GM19239 (cell line): ENCODE measurements at places on chromosomes 16 and 17.

DNA sequence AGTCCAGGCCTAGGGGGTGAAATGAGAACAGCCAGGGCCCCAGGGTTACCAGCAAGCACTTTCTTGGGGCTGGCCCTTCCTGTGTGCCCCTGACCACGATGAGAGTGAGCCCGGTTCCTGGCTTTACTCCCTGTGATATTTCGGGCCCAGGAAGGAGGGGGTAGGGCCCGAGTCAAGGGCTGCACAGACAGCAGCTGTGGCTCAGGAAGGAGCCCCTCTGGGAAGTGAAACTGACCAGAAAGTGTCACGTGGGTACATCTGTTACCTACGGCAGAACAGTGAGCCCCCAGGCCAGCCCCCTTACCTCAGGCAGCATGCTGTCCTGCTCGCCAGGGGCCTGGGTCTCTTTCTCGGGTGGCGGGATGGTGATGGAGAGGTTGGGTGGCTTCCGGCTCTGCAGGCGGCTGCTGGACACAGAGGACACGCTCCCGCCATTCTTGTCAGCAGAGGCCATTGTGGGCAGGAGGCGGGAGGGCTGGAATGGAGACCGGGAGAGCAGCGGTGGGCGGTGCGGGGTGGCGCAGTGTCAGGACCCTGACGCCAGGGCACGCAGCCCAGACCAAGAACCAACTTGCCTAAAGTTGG is 13.8 kb downstream of the AANAT start:
- DNase-seq: peak; percentile 91

DNA sequence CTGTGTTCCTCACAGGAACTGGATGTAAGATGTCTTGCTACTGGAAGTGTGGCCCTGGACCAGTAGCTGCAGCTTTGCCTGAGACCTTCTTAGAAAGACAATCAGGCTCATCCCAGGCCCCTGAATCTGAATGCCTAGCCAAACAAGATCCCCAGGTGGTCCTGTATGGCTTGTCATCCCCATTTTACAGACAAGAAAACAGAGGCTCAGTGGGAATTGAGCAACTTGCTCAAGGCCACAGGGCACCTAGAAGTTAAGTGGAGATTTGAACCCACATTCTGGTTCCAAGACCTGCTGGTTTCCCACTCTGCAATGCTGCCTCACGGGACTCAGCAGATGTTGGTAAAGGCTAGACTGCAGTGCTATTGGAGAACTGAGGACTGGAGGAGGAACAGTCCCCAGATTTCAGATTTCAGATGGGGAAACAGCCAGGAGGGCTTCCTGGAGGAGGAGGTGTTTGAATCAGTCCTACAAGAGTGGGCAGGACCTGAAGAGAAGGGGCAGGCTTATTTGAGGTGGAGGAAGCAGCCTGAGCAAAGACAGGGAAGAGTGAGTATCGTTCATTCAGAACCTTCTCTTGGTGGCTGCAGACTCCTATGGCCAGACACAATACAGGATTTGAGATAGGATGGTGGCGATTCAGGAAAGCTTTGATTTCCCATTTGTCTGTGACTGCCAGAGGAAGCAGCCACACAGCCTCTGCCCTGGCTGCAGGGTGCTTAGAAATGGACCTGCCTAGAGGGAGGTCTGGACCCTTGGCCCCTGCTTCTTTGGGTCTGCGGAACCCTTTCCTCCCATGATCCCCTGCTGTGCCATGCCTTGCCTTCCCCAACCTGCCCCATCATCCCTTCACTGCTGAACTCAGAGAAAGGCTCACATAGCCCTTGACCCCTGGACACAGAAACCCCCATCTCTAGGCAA is 233.4 kb upstream of the NLRP1 start:
- DNase-seq: no peak

DNA sequence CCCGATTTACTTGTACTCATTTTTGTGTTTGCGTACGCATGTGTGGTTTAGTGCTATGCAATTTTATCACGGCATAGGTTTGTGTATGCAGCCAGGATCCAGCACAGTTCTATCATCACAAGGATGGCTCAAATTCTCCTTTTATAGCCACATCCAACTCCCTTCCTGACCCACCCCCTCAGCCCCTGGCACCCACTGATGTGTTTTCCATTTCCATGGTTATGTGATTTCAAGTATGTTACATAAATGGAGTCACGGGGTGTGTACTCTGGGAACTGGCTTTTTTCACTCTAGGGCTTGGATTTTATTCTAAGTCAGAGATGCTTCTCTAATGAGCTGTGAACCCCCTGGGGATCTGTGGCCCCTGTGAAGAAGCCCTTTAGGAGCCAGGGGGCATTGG is 16.8 kb downstream of the IL4R start:
- no peak for DNase-seq

GRCh38 chr16:14450846-14451245 is 179.2 kb downstream of the PARN start:
- no peak for DNase-seq

DNA sequence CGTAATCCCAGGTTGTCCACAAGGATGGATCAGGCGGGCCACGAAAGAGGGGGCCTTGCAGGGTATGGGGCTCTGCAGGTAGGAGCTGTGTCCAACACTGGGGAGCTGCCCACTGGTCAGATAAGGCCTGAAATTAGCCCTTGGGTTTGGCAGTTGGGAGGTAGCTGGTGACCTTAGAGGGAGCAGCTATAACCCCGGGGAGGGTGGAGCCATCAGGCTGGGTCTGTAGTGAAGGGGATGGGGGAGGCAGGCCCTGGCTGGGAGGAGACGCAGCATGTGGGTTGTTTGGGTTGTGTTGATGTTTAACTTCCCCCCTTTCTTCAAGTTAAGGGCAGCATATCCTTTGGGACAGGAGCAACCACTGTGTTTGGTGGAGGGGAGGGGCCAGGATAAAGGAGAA is 5.9 kb downstream of the MLLT6 start:
- no peak for DNase-seq

DNA sequence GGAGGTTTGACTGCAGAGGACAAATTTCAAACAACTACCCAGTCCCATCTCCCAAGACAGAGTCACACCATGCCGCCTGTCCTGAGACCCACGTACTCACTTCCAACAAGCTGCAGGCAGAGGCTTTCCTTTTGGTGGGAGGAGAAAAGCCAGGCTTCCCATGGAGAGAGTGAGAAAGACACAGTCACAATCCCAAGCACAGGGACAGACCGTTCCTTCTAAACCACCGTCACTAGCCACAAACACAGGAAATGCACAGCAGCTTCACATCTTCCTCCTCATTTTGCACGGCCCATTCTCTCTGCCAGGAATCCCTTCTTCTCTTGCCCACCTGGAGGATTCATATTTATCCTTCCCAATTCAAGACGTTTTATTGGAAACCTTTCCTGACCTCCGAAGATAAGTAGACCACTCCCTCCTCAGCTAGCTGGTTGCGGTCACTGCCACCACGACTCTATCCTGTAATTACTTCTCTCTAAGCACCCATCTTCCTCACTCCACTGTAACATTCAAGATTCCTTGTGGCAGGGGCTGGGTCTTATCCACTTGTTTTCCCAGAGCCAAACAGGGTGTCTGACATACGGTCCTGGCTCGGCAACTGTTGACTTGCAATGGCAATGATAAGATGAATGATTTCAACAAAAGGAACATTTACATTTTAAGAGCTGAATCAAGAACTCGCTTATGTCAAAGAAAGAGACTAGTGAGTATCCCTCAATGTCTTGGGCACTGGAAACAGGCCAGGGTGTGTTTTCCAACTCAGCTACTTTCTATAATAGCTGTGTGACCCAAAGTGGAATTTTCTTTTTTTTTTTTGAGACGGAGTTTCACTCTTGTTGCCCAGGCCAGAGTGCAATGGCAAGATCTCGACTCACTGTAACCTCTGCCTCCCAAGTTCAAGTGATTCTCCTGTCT is 87.6 kb downstream of the XYLT1 start:
- DNase-seq: no peak

- no peak for DNase-seq
Measured at GRCh38 chr17:409308-409847, 56.8 kb upstream of the RPH3AL start.

GRCh38 chr17:73690676-73691075 is 46.4 kb upstream of the SDK2 start:
- no peak for DNase-seq

GRCh38 chr17:81393684-81394376 is 1.4 kb upstream of the BAHCC1 start:
- DNase-seq: peak; percentile 93

GRCh38 chr16:10834766-10835165 is 16.2 kb upstream of the TVP23A start:
- DNase-seq: no peak

- no peak for DNase-seq
Measured at GRCh38 chr17:21039839-21040575, 2.8 kb downstream of the USP22 start.

DNA sequence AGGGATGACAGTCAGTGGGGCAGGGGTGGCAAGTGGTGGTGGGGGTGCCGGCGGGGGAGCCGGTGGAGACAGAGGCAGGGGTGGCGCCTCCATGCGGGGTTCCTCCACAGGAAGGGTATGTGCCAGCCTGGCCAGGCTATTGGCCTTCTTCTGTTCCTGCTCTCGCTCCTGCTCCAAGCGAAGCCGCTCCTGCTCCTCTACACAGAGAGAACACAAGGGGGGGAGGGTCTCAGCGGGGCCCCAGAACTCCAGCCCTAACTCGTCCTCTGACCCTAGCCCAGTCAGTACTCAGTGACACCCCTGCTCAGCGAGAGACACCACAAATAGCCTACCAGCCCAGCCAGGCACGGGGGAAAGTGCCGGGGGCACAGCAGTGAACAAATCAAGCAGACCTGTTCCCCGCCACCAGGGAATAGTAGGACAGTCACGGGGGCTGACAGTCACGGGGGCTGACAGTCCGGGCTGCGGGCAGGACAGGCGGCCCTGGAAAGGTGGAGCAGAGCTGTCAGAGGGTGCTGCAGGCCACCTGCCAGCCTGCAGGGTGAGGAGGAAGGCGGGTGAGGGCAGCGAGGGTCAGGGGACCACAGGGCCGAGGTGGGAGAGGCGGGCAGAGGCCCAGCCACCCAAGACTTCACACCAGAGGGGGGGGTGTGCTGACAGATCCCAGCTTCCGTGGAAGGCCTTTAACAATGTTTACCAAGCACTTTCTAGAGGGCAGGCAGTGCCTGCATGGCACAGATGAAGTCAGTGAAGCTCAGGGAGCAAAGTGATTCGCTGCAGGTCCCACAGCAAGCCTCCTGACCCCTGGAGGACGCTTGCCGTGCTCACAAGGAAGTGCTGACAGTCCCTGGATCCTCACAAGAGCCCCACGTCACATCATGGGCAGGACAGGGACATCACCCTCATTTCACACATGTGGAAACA is 5.3 kb downstream of the MNT start:
- DNase-seq: no peak

DNA sequence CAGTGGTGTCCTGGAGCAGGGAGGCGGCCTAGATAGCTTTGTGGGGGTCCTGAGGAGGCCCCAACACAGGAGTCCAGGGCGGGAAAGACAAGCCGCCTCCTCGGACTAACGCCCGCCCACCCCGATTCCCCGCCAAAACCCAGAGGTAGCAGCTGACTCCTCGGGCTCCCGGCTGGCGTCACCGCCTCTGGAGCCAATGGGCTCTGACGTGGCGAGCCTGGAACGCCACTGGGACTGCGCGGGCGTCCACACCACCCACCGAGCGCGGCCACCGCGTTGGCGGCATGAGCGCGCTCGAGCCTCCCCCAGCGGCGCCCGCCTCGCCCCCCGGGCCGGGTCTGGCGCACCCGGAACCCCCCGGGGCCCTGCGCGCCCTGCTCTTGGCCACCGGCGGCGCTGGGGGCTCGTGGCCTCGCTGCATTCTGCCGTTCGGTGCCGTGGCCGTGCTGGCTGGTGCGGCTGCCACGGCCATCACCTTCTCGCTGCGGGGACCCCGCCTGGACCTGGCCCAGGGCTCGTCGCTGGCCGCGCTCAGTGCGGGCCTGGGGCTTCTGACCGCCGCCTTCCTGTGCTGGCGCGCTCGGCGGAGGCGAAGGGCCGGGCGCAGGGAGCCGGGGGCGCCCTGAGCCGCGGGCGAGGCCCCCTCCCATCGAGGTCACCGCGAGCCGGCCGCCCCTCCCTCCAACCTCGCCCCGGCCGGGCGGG is 3.4 kb upstream of the NTN3 start:
- DNase-seq: peak; percentile 62

DNA sequence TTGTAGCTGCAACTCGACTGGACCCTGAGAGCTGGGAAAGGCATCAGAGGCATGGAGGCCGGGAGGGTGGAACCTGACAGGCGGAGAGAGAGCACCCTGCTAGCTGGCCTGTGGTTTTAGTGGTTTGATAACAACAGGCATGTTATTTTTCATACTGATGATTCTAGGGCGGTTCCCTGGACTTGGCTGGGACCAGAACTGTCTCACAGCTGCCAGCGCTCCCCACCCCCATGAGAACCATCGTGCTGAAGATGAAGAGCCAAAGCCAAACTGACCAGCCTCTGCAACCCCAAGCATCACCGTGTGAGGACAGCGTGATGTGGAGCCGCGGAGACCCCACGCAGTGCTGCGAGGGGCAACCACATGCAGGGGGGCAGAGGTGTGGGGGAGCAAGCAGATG is 28.5 kb downstream of the MXRA7 start:
- DNase-seq: no peak

DNA sequence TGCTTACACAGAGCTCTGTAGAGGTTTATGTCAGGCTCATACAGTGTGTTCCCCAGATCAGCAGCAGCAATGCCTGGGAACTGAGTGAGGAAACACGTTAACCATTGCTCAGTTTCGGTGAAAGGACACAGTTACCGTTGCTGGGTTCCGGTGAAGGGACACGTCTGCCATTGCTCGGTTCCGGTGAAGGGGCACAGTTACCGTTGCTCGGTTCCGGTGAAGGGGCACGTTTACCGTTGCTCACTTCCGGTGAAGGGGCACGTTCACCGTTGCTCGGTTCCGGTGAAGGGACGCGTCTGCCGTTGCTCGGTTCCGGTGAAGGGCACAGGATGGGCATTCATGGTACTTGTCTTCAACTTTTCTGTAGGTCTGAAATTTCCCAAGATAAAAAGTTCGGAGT is 81.7 kb downstream of the MRM3 start:
- no peak for DNase-seq

DNA sequence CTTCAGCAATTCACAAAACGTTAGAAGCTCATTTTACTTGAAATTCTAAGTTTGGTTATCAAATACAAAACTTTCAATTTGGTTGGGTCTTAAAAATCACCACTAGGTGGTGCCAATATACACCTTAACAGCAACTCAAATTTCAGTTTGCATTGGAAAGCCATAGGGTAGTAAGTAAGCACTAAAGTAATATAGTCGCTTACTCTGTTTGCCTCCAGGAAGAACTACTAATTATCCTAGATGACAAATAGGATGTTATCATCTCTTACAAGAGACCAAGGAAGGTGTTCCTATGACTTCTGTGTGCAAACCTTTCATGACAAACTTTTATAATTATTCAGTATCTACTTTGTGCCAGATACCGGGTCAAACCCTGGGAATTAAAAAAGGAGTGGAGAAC is 93.3 kb downstream of the MYO1D start:
- DNase-seq: peak; percentile 30

DNA sequence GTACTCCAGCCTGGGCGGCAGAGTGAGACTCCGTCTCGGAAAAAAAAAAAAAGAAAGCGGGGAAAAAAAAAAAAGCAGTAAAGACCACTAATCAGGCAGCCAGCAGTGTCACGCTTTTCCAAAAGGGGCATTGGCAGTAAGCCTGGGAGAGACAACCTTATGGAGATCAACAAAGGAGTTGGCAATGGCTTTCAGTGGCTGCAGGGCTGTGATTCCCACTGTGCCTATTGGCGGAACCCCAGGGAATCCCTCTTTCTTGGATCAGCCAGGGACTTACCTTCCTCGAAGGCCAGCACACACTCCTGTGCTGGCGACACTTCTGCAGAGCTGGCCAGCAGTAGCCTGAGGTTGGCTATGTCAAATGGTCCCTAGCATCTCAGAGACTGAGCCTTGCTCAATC is 43.2 kb upstream of the ZFHX3 start:
- no peak for DNase-seq

GRCh38 chr17:82030470-82031302 is 792 bp upstream of the RAC3 start:
- peak; percentile 96 for DNase-seq

GRCh38 chr16:58421529-58421928 is 29.3 kb downstream of the GINS3 start:
- no peak for DNase-seq
